SHP77 treated with DMSO at 0.1 percent for 48 hours (cell line): ENCODE measurements at places on chromosomes 6 and 20.

- peak; percentile 48 for DNase-seq
These were observed 129.1 kb upstream of the SMLR1 start for GRCh38 chr6:130697995-130698535.

DNA sequence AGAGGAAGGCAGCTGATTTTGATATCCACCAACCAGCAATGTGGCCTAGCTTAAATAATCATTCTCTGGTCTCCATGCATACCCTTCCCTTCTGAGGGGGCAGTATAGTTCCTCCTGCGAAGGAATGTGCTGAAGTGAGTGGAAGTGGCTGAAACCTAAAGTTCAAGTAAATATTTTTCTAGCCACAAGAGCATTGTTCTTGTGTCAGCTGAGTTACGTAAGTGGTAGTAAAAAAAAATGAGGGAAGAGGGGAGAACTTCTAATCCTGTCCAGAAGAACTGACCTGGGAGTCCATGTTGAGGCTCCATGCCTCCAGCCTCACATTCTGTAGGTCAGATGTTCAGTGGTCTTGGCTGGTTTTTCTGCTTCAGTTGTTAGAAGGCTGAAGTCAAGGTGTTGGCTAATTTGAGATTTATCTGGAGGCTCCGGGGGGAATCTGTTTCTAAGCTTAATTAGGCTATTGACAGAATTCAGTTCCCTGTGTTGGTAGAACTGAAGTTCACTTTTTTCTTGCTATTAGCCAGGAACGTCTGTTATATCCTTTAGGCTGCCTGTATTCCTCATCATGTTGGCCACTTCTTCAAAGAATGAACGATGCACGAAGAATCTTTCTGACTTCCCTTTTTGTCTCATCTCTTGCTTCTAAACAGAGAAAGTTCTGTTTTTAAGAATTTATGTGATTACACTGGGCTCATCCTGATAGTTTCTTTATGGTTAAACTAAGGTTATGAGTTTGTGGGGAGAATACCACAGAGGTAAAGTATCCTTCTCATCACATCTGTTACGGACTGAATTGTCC is 207.1 kb upstream of the PRSS16 start:
- no peak for DNase-seq

GRCh38 chr20:47802226-47802920 is 17.1 kb upstream of the SULF2 start:
- DNase-seq, result no peak

- no peak for DNase-seq
These were observed 76.8 kb upstream of the DUSP22 start for GRCh38 chr6:215335-216034.

DNA sequence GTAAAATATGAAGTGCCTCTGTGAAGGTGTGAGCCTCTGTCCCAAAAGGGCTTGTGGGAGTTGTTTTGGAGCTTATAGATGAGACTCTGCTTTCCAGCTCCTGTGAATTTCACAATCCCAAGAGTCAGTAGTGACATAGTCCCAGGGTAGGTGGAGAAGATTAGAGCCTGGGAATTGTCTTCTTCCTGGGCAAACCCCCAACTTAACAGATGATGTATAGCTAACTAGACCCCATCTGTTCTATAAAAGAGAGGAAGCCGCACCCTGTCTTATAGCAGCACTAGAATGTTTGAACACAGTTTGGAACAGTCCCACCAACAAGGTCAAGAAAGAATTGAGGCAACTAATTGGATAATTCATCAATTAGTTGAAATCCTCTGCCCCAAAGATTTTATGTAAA is 294.7 kb downstream of the ZNF217 start:
- no peak for DNase-seq

DNA sequence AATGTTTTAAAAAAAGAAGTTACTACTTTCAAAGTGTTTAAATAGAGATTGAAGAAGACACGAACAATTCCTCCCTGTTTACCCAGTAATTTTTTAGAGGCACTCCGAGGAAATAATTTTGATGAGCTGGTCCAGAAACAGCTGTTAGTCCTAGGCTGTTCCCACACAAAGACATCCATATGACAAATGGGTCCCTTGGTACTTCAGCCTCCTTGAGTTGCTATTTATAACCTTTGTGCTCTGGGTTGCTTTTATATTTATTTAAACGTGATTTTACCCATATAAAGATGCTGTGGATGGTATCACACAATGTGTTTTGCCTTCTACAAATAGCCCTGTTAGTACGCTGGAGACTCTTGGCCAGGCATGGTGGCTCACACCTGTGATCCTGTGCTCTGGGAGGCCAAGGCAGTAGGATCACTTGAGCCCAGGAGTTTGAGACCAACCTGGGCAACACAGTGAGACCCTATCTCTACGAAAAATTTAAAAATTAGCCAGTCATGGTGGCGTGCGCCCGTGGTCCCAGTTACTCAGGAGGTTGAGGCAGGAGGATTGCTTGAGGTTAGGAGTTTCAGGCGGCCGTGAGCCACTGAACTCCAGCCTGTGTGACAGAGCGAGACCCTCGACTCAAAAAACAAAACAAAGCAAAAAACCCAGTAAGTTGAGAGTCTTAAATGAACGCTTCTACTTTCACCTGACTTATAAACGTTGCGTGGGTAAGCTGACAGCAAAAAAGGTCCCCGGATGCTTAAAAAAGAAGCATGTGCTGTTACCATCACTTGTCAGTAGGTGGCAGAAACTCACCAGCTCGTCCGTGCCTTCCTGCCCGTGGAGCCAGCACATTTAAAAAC is 56.9 kb upstream of the ARMH2 start:
- peak; percentile 58 for DNase-seq

- DNase-seq, result no peak
These were observed 208.8 kb downstream of the ARHGAP18 start for GRCh38 chr6:129500958-129501739.

GRCh38 chr6:402901-403658 is 11.5 kb downstream of the IRF4 start:
- DNase-seq, result no peak

- DNase-seq, result no peak
These were observed 441.1 kb upstream of the JARID2 start for GRCh38 chr6:14804785-14805210.
